Purkinje cell (primary cell): ENCODE measurements at places on chromosomes 1 and 21. TPM values are rescaled to one million over a fixed set of nuclear protein-coding genes. Genes with fewer than 3 reads are reported as not detected.

TNFRSF25 gene
- polyA plus RNA-seq: 2.7 and 6.0 TPM in 2 replicates

TMCC2 gene
- polyA plus RNA-seq: 0.14 and 0.93 TPM in 2 replicates

CFHR3 gene
- not detected in 2 replicates for polyA plus RNA-seq

WDR77 gene
- polyA plus RNA-seq: 11.4 and 16.2 TPM in 2 replicates

LDLRAD1 gene
- not detected in 2 replicates for polyA plus RNA-seq

POGZ gene
- polyA plus RNA-seq: 11.5 and 22.1 TPM in 2 replicates

SLAMF7 gene
- not detected in 2 replicates for polyA plus RNA-seq

TRPM2 gene
- polyA plus RNA-seq: 4.9 and 6.2 TPM in 2 replicates

UBXN11 gene
- polyA plus RNA-seq: 5.2 and 6.2 TPM in 2 replicates

ASTN1 gene
- polyA plus RNA-seq: 24.0 and 25.0 TPM in 2 replicates

CFHR1 gene
- not detected in 2 replicates for polyA plus RNA-seq

GJA4 gene
- not detected in 2 replicates for polyA plus RNA-seq

OR10J4 gene
- not detected in 2 replicates for polyA plus RNA-seq

AQP10 gene
- not detected in 2 replicates for polyA plus RNA-seq

LRRIQ3 gene
- 3.3 and 4.6 TPM in 2 replicates for polyA plus RNA-seq

CFHR5 gene
- 0.34 TPM in 1 of 2 replicates, not detected in the other for polyA plus RNA-seq

OR2M3 gene
- polyA plus RNA-seq: not detected in 2 replicates

LYPD8 gene
- 3.4 and 6.6 TPM in 2 replicates for polyA plus RNA-seq

GRIK1 gene
- 206 and 263 TPM in 2 replicates for polyA plus RNA-seq

MEX3A gene
- not detected in 2 replicates for polyA plus RNA-seq

HPCA gene
- 1.0 and 11.6 TPM in 2 replicates for polyA plus RNA-seq

OTUD7B gene
- 3.5 and 3.9 TPM in 2 replicates for polyA plus RNA-seq

KRTAP26-1 gene
- polyA plus RNA-seq: not detected in 2 replicates

RABGAP1L gene
- 12.8 and 16.4 TPM in 2 replicates for polyA plus RNA-seq

SPTA1 gene
- not detected in 2 replicates for polyA plus RNA-seq

SLC45A1 gene
- 13.4 and 26.2 TPM in 2 replicates for polyA plus RNA-seq

SEMA6C gene
- polyA plus RNA-seq: 0.95 and 2.5 TPM in 2 replicates

TMEM39B gene
- polyA plus RNA-seq: 4.3 and 6.4 TPM in 2 replicates

LYSMD1 gene
- polyA plus RNA-seq: 19.2 and 19.6 TPM in 2 replicates

CFHR4 gene
- 0.69 TPM in 1 of 2 replicates, not detected in the other for polyA plus RNA-seq

CTXND2 gene
- not detected in 2 replicates for polyA plus RNA-seq

LMX1A gene
- polyA plus RNA-seq: not detected in 2 replicates

EXO5 gene
- 4.6 TPM in 1 of 2 replicates, not detected in the other for polyA plus RNA-seq

TMOD4 gene
- not detected in 2 replicates for polyA plus RNA-seq
